ENCODE measurements at places on chromosomes 2 and 18. TPM values are rescaled to one million over a fixed set of nuclear protein-coding genes. Genes with fewer than 3 reads are reported as not detected.

The RTP5 gene
- not detected for polyA plus RNA-seq

The PLA2R1 gene
- 83.9 TPM for polyA plus RNA-seq

The GREB1 gene
- 16.2 TPM for polyA plus RNA-seq

The EFEMP1 gene
- polyA plus RNA-seq, result 96.4 TPM

The FSIP2 gene
- 6.4 TPM for polyA plus RNA-seq

The CNTNAP5 gene
- not detected for polyA plus RNA-seq

The TTN gene
- 1.2 TPM for polyA plus RNA-seq

The WNT10A gene
- polyA plus RNA-seq, result 1.0 TPM

The LOXHD1 gene
- polyA plus RNA-seq, result 1.1 TPM

The CFAP53 gene
- 5.8 TPM for polyA plus RNA-seq

The LIMS2 gene
- polyA plus RNA-seq, result 24.7 TPM

DNA sequence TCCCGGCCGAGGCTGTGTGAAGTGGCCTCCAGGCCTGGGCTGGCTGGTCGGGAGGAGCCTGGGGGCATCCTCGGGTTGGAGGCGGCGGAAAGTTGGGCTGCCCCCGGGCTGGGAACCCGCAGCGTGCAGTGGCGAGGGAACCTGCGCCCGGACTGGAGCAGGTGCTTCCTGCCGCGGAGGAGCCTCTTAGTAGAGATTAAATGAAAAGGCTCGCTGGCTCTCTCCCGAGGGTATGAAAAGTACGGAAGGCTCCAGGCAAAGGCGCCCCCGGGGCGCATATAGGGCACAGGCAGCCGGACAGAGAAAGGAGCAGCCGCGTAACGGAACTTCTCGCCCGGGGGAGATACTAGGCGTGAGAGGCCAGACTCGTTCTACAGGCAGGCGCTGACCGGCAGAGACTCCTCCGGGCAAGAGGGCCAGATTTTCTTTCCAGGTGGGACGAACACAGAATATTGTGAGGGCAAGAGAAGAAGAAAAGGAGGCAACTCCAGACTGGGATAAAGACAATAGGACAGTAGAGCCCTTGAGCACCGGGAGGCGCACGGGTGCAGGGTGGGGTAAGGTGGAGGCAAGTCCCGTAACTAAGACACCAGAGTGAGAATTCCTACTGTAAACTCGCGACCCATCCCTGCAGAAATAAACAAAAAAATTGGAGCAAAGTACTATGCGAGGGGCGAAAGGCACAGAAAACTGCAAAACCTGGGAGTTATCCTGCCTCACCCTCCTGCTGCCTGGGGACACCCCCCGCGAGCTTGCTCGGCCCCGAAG lies 816 bp downstream of the CDH2 start:
- DNase-seq, result no peak

- no peak for DNase-seq
Measured at GRCh38 chr2:116042530-116042929, 1600.1 kb downstream of the DPP10 start.

- no peak for DNase-seq
Measured at GRCh38 chr2:19369341-19369955, 11.0 kb upstream of the OSR1 start.

GRCh38 chr2:24818721-24819167 lies 25.5 kb downstream of the CENPO start:
- DNase-seq, result no peak

GRCh38 chr18:33818145-33818544 lies 240.1 kb downstream of the ASXL3 start:
- no peak for DNase-seq

DNA sequence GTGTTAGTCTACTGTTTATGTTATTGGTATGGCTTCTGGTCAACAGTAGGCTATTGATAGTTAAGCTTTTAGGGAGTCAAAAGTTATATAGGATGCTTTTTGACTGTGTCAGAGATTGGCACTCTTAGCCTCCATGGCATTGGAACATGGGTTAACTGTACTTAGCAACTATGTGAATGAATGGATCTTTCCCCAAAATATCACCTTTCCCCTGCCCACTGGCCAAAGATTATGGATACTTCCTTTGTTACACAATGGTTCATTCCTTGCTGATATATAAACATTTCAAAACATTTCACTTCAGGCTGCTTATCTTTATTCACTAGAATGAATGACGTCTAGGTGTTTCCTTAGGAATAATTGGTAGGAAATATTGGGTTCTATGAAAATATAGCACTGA lies 62.1 kb upstream of the DOCK10 start:
- no peak for DNase-seq

GRCh38 chr2:145157741-145158591 lies 638.0 kb upstream of the ZEB2 start:
- DNase-seq, result peak; percentile 71

- no peak for DNase-seq
Measured at GRCh38 chr18:79779700-79780190, 18.0 kb upstream of the KCNG2 start.

DNA sequence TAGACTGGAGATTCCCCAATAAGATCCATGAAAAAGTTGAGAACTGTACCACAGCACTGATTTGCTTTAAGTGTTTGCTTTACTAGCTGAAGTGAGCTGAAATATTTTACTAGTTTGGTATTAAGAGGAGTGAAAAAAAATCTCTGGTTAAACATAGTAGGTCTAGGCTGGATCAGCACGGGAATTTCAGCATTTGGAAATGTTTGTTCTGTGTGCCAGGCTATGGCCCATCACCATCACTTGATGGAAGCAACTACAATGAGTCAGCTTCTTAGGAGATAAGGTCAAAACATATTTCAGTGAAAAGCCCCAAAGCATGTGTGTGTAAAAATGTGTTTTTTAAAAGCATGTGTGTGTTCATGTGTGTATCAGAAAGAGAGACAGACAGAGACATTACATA lies 131.4 kb upstream of the DNMT3A start:
- DNase-seq, result no peak

DNA sequence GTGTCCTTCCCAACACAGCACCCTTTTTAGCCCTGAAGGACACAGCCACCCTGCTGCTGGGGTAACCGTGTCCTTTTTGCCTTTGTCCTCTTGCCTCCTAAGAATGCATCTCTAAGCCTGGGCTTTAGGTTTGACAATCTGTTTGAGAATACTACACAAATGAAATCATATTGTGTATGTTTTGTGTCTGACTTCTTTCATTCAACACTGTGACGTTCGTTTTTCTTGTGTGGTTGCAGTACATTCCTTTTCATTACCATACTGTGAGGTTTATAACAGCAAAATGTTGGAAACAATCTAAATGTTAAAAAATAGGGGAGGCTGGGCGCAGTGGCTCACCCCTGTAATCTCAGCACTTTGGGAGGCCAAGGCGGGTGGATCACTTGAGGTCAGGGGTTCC lies 11.2 kb downstream of the ASPRV1 start:
- no peak for DNase-seq

- no peak for DNase-seq
Measured at GRCh38 chr18:42289526-42289925, 334.5 kb downstream of the PIK3C3 start.

DNA sequence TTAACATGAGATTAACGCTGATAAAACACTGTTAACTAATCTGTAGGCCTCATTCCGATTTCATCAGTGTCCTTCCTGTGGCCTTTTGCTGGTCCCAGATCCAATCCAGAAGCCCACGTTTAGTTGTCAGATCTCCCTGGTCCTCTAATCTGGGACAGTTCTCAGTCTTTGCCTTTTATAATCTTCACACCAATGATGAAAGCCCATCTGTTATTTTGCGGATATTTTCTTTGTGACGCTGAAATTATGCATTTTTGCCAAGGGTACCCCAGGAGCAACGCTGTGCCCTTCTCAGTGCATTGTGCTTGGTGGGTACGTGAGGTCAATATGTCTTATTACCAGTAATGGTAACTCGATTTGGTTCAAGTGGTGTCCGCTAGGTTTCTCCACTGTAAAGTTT lies 51.1 kb downstream of the COPS8 start:
- DNase-seq, result no peak

GRCh38 chr2:152243761-152244640 lies 68.4 kb upstream of the STAM2 start:
- no peak for DNase-seq

- DNase-seq, result no peak
Measured at GRCh38 chr18:54233228-54233625, 8.8 kb upstream of the MBD2 start.

- no peak for DNase-seq
Measured at GRCh38 chr2:225355788-225356187, 43.7 kb upstream of the NYAP2 start.

DNA sequence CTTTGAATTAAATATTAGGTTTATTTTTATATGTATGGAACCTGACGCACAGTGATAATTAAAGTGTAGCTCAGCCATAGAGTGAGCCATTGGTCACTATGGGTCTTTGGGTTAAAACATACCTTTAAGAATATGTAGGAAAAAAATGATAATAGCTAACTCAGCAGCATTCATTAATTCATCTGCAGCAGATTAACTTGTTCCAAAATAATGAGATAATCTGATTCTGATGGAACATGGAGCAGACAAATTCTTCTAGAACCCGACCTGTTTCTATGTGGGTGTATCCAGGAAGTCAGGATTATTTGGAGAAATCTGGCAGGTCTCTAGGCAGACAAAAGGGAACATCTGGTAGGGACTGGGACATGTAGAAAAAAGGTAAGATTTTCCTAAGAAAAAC lies at the start of gene XIRP2:
Gene XIRP2, plus strand, starts transcription at position 301 of the 400 bp plus-strand sequence. CDS start 15,003 bp downstream, outside the sequence.
- no peak for DNase-seq

- DNase-seq, result peak; percentile 65
Measured at GRCh38 chr2:150485871-150486538, 1.5 kb downstream of the RND3 start.

- no peak for DNase-seq
Measured at GRCh38 chr18:45571714-45572113, 43.6 kb upstream of the SLC14A2 start.

DNA sequence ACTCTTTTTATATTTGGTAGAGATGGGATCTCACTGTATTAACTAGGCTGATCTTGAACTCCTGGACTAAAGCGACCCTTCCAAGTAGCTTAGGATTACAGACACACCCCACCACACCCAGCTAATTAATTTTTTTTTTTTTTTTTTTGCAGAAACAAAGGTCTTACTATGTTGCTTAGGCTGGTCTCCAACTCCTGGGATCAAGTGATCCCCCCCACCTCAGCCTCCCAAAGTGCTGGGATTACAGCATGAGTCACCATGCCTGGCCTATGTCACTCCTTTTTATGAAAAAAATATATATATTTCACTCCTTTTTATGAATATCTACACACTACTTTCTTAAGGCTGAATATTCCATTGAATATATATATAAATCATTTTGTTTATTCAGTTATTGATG lies 162.8 kb downstream of the MGAT5 start:
- no peak for DNase-seq

DNA sequence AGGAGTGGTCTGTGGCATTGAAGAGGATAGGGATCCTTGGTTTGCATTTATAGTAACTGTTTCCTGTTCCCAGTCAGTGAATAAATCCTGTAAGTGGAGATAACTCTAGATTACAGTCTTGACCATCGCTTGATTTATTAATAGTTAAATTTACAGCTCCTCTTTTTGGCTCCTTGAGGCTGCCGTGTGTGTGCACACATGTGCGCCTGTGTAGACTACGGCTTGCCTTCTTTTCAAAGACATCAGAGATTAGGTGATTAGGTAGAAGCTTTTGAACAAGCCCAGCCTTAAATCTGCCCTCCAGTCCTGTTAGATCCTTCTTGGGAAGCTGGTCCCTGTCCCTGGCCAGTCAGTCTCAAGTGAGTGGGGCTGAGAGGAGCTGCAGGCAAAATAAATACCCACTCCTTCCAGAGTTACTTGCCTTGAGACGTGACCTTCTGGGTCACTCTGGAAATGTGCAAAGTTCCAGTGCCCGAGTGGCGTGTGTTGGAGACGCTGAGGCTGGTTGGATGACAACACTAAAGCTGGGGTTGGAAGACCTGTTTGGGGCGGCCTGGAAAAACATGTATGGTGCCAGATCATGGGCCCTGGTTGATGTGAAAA lies 32.0 kb downstream of the TCF7L1 start:
- no peak for DNase-seq

GRCh38 chr2:108193251-108193650 lies 46.5 kb upstream of the SULT1C3 start:
- no peak for DNase-seq

DNA sequence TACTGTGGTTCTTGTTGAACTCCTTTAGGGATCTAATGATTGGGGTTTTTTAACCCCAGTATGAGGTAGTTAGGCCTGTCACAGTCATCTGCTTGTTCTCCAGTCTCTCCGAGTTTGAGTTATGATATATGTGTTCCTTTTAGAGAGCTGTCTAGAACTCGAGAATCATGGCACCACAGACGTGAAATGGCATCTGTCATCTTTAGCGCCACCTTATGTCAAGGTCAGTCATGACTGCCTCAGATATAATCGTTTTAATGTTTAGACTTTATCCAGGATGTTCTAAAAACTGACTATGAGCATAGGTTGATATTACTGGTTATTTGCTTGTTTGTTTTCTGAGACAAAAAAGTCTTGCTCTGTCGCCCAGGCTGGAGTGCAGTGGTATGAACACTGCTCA lies 112.2 kb downstream of the CEP192 start:
- DNase-seq, result no peak

GRCh38 chr2:41576423-41576822 lies 471.4 kb upstream of the PKDCC start:
- DNase-seq, result no peak

- DNase-seq, result no peak
Measured at GRCh38 chr2:54632733-54633692, 90.4 kb upstream of the EML6 start.

GRCh38 chr2:109440499-109441156 lies 173.1 kb downstream of the SEPTIN10 start:
- DNase-seq, result no peak

DNA sequence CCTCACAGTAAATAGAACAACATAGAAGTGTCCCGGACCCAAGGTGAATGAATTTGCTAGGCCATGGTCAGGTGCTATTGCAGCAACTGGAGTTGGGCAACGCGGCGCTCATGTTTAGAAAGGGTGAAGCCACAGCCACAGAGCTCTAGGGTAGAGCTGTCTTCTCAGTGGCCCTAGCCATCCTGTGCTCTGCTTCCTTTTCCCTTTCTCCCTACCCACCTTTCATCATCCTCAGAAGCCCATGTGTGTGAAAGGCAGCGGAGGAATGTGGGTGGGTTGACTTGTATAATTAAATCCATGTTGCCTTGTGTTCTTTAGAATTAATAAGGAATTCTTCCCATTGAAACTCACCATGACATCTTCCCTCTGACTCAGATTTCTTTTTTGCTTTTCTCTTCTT lies 336.7 kb downstream of the OSR1 start:
- DNase-seq, result no peak

GRCh38 chr2:40370007-40370395 lies 81.9 kb downstream of the SLC8A1 start:
- no peak for DNase-seq

GRCh38 chr18:46324087-46324955 lies 220.1 kb downstream of the HAUS1 start:
- DNase-seq, result no peak

- no peak for DNase-seq
Measured at GRCh38 chr2:63424329-63425078, 163.8 kb downstream of the WDPCP start.

DNA sequence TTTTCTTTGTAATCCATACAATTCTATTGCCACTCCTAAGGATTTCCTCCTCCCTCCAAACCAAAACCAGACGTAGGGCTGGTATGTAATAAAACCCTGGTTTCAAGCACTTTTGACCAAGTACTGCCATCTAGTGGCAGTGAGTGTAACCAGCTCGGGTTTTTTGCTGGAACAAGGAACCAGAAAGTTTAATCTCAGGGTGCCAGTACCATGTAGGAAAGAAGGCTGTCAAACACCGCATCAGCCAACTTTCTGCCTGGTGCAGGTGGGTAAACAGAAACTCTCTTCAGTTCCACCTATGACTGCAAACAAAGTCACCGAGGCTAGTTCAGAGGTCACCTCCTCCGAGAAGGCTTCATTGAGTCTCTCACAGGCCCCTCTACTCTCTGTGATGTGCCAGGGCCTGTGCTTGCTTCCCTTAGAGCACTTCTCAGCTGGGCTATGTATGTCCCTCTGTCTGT lies 10.2 kb upstream of the THNSL2 start:
- DNase-seq, result peak; percentile 65
